ENCODE measurements at places on chromosomes 5 and 9.
A peak's percentile ranks its signal among the peaks of the same experiment; 100 is the strongest.

DNA sequence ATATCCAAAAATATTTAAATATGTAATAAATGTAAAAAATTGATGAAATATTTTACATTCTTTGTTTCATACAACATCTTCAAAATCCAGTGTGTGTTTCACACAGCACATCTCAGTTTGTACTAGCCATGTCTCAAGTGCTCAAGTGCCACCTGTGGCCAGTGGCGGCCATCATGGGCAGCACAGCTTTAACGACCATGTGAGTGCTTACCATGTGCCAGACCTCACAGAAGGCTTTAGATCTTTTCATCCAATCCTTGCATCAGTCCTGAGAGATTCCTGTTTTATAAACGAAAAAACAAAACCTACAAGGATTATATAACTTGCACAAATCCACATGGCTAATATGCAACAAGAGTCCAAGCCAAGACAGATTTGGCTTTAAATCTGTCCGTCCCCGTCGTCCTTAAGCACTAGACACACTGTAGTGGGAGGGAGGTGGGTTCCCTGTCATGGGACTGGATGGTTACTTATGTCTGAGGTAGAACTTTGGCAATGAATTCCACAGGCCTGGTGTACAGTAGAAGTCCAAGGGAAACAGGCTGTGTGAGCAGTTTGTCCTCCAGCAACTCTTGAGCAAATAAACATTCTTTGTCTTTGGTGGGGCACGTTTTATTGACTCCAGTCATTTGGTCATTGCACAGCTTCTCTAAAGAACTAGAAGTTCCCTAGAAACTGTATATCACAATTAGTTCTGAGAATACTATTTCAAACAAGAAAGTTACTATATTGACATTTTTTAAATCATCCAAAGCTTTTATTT is 25.0 kb upstream of the F2R start:
- H3K36me3 ChIP-seq = peaks cover 8% of the 10 kb centered on the region
- H3K27me3 ChIP-seq = no peaks in the 10 kb centered on the region
- H3K4me3 ChIP-seq = no peak overlapping the region
- H3K4me1 ChIP-seq = no peaks in the 10 kb centered on the region
- DNase-seq = no peak

GRCh38 chr5:14793851-14794250 is 77.7 kb downstream of the ANKH start:
- no peak overlapping the region for H3K27ac ChIP-seq
- no peak for DNase-seq
- H3K4me1 ChIP-seq = peaks cover 14% of the 10 kb centered on the region
- H3K4me3 ChIP-seq = no peak overlapping the region
- H3K27me3 ChIP-seq = no peaks in the 10 kb centered on the region

DNA sequence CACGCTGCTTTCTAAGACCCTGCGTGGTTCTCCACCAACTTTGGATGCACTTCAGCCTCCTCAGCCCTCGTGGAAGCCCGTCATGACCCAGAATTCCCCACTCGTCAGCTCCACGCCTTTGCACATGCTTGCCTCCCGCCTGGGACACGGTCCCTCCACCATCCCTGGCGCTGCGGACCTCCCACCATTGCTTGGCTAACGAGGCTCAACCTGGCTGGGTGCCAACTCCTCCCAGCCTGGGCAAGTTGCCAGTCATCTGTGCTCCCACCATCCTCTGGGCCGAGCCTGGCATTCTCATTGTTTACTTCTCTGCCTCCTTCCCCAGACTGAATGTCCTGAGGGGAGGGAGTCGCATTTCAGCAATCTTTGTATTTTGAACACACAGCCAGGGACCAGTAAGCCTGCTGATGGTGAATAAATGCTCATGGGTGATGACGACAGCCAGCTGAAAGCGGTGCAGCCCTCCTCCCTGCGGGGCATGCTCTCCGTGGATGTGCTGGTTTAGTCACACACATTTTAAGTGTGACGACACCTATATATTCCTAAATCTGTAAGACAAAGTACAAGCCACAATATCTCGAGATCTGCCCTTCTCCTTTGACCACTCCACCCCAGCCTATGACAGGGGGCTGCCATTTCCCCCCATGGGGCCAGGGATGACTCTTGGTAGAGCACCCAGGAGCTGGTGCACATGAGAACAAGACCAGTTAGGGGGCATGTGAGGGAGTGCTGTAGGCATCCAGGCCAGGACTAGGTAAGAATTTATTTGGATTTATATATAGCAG is 37.6 kb downstream of the ANKRD33B start:
- H3K36me3 ChIP-seq = peaks cover 39% of the 10 kb centered on the region
- H3K27ac ChIP-seq = peak overlapping the region; percentile 84
- DNase-seq = no peak
- H3K4me1 ChIP-seq = peaks cover 66% of the 10 kb centered on the region
- H3K27me3 ChIP-seq = no peaks in the 10 kb centered on the region

DNA sequence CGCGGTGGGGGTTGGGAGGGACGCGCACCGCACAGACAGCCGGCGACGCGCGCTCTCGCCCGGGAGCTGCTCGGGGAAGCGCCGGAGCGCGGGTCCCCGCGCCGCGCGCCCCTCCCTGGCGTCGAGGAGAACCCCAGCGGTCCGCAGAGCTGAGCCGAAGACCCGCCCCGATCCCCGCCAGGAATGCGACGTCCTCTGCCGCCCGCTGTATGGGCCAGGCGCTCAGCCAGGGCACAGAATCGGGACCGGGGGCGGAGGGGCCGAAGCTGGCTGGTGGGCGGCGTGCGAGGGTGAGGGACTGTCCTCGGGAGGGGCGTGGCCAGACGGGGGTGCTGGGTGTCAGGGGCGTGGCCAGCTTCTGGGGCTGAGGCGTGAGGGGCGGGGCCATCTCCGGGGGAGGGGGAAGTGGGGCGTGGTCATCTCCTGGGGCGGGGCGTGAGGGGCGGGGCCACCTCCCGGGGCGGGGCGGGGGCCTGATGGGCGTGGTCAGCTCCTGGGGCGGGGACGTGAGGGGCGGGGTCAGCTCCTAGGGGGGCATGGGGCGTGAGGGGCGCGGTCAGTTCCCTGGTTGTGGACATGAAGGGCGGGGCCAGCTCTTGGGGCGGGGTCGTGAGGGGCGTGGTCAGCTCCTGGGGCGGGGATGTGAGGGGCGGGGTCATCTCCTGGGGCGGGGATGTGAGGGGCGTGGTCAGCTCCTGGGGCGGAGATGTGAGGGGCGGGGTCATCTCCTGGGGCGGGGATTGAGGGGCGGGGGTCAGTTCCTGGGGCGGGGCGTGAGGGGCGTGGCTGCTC is 965 bp downstream of the PTGDS start:
- no peaks in the 10 kb centered on the region for H3K36me3 ChIP-seq
- no peak overlapping the region for H3K4me3 ChIP-seq
- DNase-seq = no peak
- peaks cover 29% of the 10 kb centered on the region for H3K27me3 ChIP-seq

- H3K36me3 ChIP-seq = no peaks in the 10 kb centered on the region
- H3K4me3 ChIP-seq = no peak overlapping the region
- H3K27me3 ChIP-seq = no peaks in the 10 kb centered on the region
- no peaks in the 10 kb centered on the region for H3K4me1 ChIP-seq
- H3K27ac ChIP-seq = no peak overlapping the region
- no peak for DNase-seq
These were observed 275.6 kb upstream of the PAPPA start for GRCh38 chr9:115877852-115878438.
